ENCODE measurements at places on chromosomes 4 and X.

DNA sequence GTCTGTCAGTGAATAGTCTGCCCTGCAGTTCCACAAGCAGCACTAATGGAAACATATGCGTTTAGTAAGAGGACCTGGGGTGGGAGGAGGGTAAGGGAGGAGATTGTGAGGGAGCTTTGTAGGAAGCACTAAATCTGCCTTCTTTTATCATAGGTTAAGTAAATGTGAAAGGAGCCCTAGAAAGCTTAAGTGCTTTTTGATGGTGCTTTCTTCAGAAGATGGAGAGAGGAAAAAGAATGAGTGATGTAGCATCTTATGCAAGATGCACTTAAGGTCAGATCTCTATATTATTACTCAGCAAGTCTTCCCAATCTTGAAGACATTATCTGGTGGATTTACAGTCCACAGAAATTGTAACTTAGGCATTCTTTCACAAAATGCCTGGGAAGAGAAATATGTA lies 322.7 kb downstream of the PDHA2 start:
- no peak for DNase-seq

- no peak for DNase-seq
Observed at GRCh38 chr4:15601862-15602261, 53.3 kb downstream of the FBXL5 start.

GRCh38 chrX:46617906-46618305 lies 44.3 kb downstream of the CHST7 start:
- DNase-seq: no peak

- DNase-seq: peak; percentile 32
Observed at GRCh38 chrX:110317061-110317819, 645 bp downstream of the AMMECR1 start.

DNA sequence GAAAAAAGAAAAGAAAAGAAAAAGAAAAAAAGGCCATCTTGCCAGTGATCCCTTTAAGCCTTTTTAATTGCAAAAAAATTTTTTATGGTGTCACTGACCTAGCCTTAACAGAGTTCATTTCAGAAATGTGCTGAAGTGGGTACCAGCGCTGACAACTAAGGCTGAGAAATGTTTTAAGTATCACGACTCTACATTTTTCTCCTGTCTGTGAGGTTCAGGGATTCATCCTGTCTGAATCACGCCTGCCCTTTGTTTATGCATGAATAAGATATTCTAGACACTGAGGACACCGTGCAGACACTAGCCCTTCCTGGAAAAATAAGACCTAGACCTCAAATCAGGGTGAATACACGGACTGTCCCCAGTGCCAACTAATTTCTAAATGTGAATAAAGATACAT lies 154.4 kb upstream of the NOCT start:
- DNase-seq: no peak

- DNase-seq: no peak
Observed at GRCh38 chr4:46032056-46032455, 91.8 kb downstream of the GABRG1 start.

- DNase-seq: no peak
Observed at GRCh38 chrX:72100824-72101351, 30.8 kb downstream of the RTL5 start.

GRCh38 chr4:72665171-72665968 lies 96.3 kb upstream of the ADAMTS3 start:
- DNase-seq: no peak

GRCh38 chr4:141081921-141082395 lies 51.3 kb downstream of the RNF150 start:
- no peak for DNase-seq

DNA sequence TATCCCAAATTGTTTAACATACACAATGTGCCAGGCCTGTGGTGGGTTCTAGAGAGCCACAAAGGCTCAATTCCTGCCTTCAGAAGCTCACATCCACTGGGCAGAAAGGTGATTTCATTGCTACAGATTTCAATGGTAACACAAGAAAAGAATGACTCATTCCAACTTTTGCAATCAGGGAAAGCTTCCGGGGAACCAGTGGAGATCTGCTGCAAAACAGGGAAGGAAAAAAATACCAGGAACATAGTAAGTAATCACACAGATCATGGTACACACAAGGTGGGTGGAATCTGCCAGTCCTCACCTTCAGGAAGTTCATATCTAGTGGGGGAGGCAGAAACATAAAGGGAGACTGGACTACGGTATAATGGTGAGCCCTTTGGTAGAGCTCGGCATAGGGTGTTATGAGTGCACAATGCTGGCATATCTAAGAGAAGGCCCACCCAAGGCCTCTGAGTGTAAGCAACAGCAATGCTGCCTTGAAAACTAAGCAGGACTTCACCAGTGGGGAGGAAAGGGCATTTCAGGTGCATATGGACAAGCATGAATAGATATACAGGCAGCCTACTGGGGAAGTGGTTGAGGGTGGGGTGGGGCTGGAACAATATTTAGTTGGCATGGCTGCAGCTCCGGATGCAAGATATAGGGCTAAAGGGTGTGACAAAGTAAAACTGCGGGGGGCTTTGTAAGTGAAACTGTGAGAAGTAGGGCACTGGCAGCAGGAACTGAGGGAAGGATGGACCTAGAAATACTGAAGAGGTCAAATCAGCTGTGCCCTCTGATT lies 24.2 kb downstream of the GPRIN3 start:
- no peak for DNase-seq

GRCh38 chrX:135185795-135186443 lies 14.7 kb upstream of the CT55 start:
- peak; percentile 10 for DNase-seq

DNA sequence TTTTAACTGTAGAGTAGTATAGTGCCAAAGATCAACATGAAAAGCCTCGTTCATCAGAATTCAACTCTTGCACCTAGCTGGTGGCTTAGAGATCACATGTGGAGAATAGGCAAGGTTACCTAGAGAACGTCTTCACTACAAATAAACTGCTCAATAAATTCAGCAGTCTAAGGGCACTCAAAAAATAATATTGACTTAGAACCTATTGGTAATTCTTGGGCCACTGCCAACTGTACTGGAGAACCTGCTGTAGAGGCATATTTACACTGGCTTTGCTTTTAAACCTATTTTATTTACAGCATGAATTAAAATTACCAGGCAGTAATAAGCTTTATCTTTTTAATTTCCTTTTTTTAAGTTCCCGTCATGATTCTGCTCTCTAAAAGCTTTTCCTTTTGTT lies 343.7 kb downstream of the PDHA2 start:
- DNase-seq: no peak

GRCh38 chrX:72349190-72349589 lies 43.5 kb upstream of the CITED1 start:
- DNase-seq: no peak

DNA sequence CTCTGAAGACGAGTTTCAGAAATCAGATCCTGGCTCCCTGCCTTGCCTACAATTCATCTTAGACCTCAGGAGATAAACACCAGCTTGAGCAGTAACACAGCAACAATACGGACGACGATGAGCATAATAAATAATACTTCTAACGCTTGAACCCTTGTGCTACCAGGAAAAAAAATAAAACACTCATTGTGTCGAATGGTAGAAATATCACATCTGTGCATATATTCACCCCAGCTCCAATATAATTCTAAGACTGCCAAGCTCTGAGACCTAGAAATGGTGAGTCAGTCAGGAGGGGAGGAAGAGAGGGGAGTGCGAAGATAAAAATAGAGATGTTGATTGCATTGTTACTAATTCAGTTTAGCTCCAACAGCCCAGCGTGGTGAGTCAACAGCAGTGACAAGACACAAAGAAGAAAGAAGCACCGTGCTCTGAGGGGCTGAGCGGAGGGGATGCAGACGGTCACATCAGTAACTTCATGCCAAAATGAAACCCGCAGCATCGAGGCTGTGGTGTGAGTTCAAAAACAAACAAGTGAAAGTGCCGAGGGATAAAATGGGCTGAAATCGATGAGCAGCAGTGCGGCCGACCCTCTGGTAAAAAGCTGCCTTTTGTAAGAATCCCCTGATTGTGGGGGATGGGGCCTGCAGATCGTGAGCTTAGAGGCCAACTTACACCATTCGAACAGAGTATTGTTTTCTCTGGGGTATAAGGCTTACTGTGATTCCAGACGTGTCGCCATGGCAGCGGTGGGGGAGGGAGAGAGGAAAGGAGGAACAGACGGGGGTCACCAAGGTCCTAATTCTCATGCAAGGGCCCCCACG lies 150.4 kb downstream of the MGST2 start:
- DNase-seq: peak; percentile 88

DNA sequence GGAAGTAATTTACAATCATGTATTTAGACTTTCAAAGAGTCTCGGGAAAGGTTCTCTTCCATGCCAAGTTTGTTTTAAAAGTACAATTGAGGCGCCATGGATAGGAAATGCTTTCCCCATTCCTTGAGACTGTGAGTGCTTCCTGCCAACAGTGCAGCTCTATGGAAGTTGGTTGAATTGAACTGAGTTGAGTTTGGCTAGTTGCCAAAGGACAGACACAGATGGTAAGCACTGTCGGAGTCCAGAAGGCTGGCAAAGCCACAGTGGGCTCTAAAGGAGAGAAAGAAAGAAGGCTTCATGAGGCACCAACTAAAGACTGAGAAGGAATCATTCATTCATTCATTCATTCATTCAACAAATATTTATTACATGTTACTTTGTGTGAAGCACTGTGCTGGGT lies 4.3 kb upstream of the KCNE5 start:
- no peak for DNase-seq

DNA sequence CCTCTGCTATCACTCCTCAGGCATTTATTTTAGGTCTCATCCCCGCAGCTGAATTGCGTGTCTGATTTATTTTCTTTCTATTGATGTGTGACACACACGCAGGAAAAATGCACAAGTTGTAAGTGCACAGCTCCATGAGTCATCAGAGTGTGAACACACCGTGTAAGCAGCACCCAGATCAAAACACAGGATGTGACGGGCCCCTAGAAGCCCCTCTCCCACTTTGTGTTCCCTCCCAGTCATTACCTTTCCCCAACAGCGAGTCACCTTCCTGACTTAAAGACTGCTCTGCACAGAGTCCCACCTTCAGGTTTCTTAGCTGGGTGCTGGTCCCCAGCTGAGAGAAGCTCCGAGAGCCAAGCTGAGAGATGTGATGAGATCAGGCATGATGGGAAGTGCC lies 436.7 kb downstream of the MID1IP1 start:
- DNase-seq: no peak
